NCI-H345 (cell line): ENCODE measurements at places on chromosomes 5 and 9.
A peak's percentile ranks its signal among the peaks of the same experiment; 100 is the strongest.

GRCh38 chr5:9126490-9126889 lies 419.4 kb downstream of the SEMA5A start:
- DNase-seq = no peak

DNA sequence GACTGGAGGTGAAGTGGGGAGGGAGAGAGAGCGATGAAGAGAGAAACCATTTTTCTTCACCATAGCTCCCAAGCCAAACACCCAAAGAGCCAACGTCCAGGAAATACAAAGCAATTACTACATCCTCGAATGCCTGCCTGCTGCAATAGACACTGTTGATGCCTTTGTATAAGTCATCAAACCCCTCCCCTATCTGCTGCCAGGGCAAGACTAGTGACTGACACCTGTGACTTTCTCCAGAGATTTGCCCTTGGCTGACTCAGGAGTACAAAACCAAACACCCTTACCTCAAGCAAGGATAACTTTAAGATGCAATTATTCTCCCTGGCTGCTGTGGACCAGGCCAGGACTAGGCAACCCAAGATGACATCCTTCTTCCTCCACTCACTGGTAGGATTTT lies 81.8 kb upstream of the RASA1 start:
- DNase-seq = no peak

GRCh38 chr5:90875456-90875855 lies 316.9 kb downstream of the ADGRV1 start:
- DNase-seq = no peak

DNA sequence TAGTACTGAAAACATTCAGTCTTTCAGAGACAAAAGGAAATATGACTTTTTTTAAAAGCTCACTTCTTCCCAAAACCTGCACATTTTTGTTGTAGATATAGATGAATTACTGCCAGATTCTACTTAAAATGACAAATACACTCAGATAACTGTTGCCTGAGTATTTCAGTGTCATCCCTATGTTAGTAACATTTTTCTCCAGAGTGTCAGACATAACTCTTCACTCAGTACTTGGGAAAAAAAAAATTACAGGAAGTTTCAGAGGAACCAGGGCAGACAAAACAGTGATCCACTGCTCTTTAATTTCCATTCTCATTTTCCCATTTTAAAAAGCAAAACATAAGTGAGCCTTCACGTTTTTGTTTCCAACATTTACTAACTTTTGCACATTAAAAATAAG lies 79.3 kb upstream of the ITGA1 start:
- no peak for DNase-seq

- peak; percentile 6 for DNase-seq
Observed at GRCh38 chr9:7844242-7844641, 44.7 kb upstream of the DMAC1 start.

GRCh38 chr9:129374231-129374630 lies 196.2 kb upstream of the IER5L start:
- no peak for DNase-seq

DNA sequence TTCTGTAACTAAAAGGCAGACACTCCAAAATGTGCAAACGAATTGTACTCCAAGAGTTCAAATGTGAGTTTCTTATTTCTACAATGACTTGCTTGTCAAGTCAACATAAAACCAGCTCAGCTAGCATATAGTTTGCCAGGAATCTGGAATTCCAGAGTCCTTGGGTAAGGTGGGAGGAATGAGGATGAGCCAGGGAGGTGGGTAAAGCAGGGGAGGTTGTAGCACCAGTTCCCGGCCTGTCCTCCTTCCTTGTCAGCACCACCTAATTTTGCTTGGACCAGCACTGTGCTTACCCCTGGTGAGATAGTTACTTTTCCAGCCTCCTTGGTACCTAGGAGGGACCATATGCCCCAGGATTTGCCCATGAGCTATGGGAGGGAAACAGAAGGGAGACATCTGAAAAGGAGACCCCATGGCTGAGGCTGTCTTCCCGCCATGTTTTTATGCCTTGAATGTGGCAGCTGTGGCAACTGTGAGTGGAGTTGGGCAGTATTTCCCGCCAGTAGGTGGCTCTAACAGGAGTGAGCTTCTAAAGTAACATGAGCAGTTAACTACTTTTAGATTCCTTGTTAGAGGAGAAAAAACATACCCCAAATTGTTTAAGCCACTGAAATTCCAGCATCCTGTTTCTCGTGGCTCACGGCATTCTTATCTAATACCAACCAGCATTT lies 302.5 kb downstream of the TENT4A start:
- no peak for DNase-seq

GRCh38 chr5:89827359-89827758 lies 582.2 kb downstream of the CETN3 start:
- no peak for DNase-seq

- DNase-seq = no peak
Observed at GRCh38 chr9:113511047-113511521, 47.6 kb downstream of the RGS3 start.

- DNase-seq = no peak
Observed at GRCh38 chr5:122703203-122703602, 71.7 kb upstream of the SNX2 start.

DNA sequence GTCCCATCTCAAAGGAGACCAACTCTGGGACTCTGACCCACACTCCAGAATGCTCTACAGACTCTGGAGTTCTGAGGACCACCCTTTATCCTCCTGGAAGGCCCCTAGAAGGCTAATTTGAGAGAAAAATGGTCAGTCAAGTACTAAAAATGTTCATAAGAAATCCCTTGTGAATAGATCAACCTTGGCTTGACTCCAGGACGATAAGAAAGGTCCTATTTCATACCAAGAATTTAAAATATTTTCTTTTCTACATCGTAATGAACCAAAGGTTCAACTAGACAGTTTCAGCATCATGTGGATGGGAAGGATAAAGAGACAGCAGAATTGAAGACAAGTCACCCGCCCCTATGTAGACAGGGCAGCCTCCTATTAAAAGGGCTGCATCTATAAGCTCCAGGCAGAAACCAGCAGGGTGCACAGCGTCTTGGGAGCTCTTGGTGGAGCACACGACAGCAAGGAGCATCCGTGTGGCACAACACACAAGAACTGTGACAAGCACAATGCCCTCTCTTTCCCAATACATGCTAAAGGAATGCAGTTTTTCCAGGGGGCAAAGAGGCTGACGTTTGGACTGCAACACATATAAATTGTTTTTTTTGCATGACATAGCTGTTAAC lies 38.3 kb downstream of the RASEF start:
- no peak for DNase-seq
